ENCODE measurements at places on chromosomes 4 and X. TPM values are rescaled to one million over a fixed set of nuclear protein-coding genes. Genes with fewer than 3 reads are reported as not detected.
A peak's percentile ranks its signal among the peaks of the same experiment; 100 is the strongest.

Gene SCD5
- 1.6 TPM for total RNA-seq

DNA sequence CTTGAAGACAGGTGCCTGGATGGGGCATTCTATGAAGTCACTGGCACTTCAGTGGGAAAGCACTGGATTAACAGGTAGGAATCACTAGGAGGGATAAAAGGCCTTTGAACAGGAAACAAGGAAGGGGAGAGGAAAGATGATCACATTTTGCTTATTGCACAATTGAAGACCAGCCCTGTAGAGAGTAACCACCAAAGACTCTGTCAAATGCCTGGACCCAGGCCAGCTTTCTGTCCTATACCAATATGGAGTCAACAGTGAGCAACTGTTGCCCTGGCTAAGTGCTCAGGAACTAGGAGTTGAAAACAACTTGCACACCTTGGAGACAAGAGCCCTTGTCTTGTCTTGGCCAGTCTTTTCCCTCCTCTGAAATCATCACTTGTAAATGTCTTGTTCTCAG lies 14.1 kb upstream of the RTL3 start:
- no peak overlapping the region for H3K4me3 ChIP-seq
- H3K27ac ChIP-seq: peak overlapping the region; percentile 32
- H3K4me1 ChIP-seq: no peaks in the 10 kb centered on the region
- H3K36me3 ChIP-seq: no peaks in the 10 kb centered on the region

Gene TRAM1L1
- total RNA-seq: not detected

Gene ZNF630
- 1.7 TPM for total RNA-seq

Gene PIN4
- 5.0 TPM for total RNA-seq

DNA sequence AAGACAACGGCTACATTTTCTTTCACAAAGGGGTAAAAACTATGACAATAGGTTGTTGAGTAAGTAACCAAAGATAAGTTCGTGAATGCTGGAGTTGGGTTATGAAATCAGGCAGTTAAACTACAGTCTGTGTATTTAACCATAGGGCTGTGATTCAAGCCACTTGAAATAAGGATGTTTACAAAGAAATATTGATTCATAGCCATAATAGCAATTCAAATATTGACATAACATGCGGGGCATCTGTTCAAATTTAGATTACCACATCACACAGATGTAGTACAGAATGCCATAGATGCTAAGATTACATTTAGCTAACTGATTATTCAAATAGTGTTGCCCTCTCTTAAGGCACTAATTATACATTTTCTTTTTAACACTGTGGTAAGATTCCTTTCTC lies 364.1 kb downstream of the FSTL5 start:
- no peaks in the 10 kb centered on the region for H3K27me3 ChIP-seq
- no peak for DNase-seq
- H3K36me3 ChIP-seq: no peaks in the 10 kb centered on the region
- H3K4me1 ChIP-seq: no peaks in the 10 kb centered on the region

GRCh38 chr4:8637456-8637984 lies 45.0 kb downstream of the CPZ start:
- no peaks in the 10 kb centered on the region for H3K36me3 ChIP-seq
- no peak for DNase-seq
- H3K4me3 ChIP-seq: no peak overlapping the region
- H3K27ac ChIP-seq: no peak overlapping the region
- no peaks in the 10 kb centered on the region for H3K27me3 ChIP-seq

DNA sequence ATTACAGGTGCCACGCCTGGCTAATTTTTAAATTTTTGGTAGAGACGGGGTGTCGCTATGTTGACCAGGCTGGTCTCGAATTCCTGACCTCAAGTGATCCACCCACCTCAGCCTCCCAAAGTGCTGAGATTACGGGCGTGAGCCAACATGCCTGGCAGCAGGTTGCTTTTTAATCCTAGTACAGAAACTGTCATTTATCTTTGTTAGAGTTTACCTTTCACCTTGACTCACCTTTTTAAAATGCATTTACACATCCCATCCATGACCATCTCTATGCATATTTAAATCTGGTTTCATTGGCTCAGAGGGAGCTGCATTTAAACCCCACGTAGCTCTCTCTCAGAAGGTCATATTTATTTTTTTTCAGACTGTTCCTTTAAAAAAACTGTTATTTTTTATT lies 31.9 kb downstream of the SLC16A2 start:
- H3K27me3 ChIP-seq: no peaks in the 10 kb centered on the region
- no peak for DNase-seq
- peaks cover 21% of the 10 kb centered on the region for H3K4me1 ChIP-seq
- no peaks in the 10 kb centered on the region for H3K36me3 ChIP-seq
- H3K4me3 ChIP-seq: no peak overlapping the region

- H3K27ac ChIP-seq: peak overlapping the region; percentile 31
- H3K36me3 ChIP-seq: peaks cover 4% of the 10 kb centered on the region
- peaks cover 45% of the 10 kb centered on the region for H3K4me1 ChIP-seq
- no peak overlapping the region for H3K4me3 ChIP-seq
- no peak for DNase-seq
Measured at GRCh38 chr4:86944964-86945781, 10.4 kb downstream of the AFF1 start.

Gene AKAP4
- not detected for total RNA-seq

GRCh38 chr4:101441446-101441845 lies 94.1 kb upstream of the PPP3CA start:
- peaks cover 15% of the 10 kb centered on the region for H3K27me3 ChIP-seq
- H3K36me3 ChIP-seq: no peaks in the 10 kb centered on the region
- no peak for DNase-seq
- H3K4me1 ChIP-seq: no peaks in the 10 kb centered on the region
- no peak overlapping the region for H3K27ac ChIP-seq

DNA sequence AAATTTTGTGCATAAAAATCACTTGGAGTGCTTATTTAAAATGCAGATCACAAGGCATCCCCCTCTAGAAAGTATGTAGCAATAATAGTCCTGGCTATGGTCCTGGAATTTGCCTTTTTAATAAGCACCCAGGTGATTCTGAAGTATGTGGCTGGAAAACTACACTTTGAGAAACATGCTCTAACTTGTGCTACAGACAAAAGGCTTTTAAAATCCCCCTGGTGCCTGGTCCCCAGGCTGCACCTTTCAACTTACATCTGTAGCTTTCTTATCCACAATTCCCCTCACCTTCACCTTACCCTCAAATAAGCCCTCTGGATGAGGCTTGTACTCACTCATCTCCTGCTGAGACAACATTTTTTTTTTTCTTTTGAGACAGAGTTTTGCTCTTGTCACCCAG lies 21.1 kb downstream of the ART3 start:
- no peaks in the 10 kb centered on the region for H3K36me3 ChIP-seq
- H3K4me3 ChIP-seq: no peak overlapping the region
- H3K27ac ChIP-seq: no peak overlapping the region
- H3K27me3 ChIP-seq: peaks cover 6% of the 10 kb centered on the region

GRCh38 chrX:112704187-112704586 lies 24.4 kb upstream of the LHFPL1 start:
- no peak overlapping the region for H3K27ac ChIP-seq
- no peak for DNase-seq
- H3K27me3 ChIP-seq: no peaks in the 10 kb centered on the region
- H3K4me3 ChIP-seq: no peak overlapping the region
- no peaks in the 10 kb centered on the region for H3K4me1 ChIP-seq
- no peaks in the 10 kb centered on the region for H3K36me3 ChIP-seq

Gene CWH43
- total RNA-seq: not detected

DNA sequence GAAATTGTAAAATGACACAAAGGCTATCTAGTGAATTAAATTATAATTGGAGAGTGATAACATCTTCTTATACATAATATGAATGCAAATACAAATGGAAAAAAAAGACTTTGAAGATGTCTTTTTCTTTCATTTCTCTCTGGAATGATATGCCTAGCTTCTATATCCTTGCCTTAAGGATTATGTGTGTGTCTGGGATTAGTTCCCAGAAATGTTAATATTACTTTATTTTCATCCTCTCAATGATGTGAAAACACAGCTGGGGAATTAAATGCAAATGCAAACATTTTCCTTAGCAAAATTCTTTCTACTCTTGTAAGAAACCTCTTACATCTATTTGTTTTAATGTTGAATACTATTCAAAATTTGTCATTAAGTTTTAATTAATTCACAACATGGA lies 441.9 kb downstream of the FSTL5 start:
- no peaks in the 10 kb centered on the region for H3K4me1 ChIP-seq
- no peak for DNase-seq
- no peak overlapping the region for H3K4me3 ChIP-seq
- H3K27ac ChIP-seq: no peak overlapping the region
- no peaks in the 10 kb centered on the region for H3K27me3 ChIP-seq

Gene PHF8
- 41.3 TPM for total RNA-seq

Gene COL4A6
- not detected for total RNA-seq

DNA sequence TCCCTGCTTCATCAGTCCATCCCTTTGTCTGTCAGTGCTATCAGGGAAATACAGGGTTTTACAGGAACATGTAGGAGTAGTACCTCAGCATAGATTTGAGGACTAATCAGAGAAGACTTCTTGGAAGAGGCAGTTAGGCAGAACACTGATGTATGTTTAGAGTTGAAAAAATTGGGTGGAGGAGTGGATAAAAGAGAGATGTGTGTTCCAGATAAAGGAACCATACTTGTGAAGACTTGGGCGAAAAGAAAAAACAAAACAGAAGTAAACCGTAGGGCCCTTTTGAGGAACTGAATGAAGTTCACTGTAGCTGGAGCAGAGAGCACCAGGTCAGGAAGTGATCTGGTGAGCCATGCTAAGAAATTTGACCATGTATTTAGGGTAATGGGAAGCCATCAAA lies 32.3 kb downstream of the AFF1 start:
- peaks cover 30% of the 10 kb centered on the region for H3K4me1 ChIP-seq
- H3K27me3 ChIP-seq: no peaks in the 10 kb centered on the region
- H3K36me3 ChIP-seq: peaks cover 3% of the 10 kb centered on the region
- no peak for DNase-seq

Gene F11
- total RNA-seq: not detected

DNA sequence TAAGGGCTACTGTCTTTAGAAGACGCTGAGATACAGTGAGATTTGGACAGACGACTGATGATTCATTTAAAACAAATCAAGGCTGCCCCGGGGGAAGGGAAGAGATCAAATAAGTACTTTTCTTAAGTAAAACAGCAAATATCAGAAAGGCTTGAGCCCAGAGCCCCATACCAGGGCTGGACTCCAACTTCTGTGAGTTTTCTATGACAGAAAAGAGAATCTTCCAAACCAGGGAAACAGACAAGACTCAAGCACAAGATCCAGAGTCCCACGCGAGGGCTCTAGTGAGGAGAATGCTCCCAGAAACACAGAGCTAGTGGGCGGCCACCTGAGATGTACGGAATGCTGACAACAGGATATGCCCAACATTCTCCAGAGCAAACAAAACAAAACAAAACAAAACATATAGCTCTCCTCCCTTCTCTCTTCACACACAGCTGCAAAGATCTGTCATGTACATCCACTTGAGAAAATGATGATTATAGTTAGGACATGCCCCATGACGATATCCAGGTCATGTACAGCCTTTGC lies 13.1 kb downstream of the ACSL1 start:
- H3K4me1 ChIP-seq: peaks cover 35% of the 10 kb centered on the region
- no peak overlapping the region for H3K4me3 ChIP-seq
- no peak for DNase-seq
- H3K27me3 ChIP-seq: no peaks in the 10 kb centered on the region
- H3K36me3 ChIP-seq: no peaks in the 10 kb centered on the region

DNA sequence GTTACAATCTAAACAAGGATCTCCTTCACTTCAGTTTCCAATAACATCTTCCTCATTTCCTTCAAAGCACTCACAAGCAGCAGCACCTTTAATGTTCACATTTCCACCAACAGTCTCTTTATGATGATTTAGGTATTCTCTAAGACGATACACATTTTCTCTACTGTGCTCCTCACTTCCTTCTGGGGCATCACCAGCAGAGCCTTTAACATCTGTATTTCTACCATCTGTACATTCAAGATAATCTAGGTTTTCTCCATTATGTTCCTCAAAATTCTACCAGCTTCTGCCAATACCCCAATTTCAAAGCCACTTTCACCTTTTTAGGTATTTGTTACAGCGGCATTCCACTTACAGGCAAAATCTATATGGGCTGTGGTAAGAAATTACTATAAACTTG lies 80.6 kb downstream of the FBXW7 start:
- no peak overlapping the region for H3K27ac ChIP-seq
- peaks cover 41% of the 10 kb centered on the region for H3K4me1 ChIP-seq
- no peaks in the 10 kb centered on the region for H3K36me3 ChIP-seq
- H3K27me3 ChIP-seq: no peaks in the 10 kb centered on the region

Gene LUZP4
- not detected for total RNA-seq

GRCh38 chr4:112173593-112174558 lies 28.6 kb downstream of the FAM241A start:
- H3K4me1 ChIP-seq: peaks cover 48% of the 10 kb centered on the region
- DNase-seq: no peak
- H3K36me3 ChIP-seq: peaks cover 32% of the 10 kb centered on the region

Gene ALAS2
- total RNA-seq: not detected

Gene LRCH2
- total RNA-seq: not detected

Gene SCOC
- 44.7 TPM for total RNA-seq

GRCh38 chrX:17442898-17443297 lies 67.9 kb downstream of the NHS start:
- no peaks in the 10 kb centered on the region for H3K4me1 ChIP-seq
- H3K4me3 ChIP-seq: no peak overlapping the region
- H3K27me3 ChIP-seq: no peaks in the 10 kb centered on the region
- H3K27ac ChIP-seq: no peak overlapping the region
- DNase-seq: no peak

DNA sequence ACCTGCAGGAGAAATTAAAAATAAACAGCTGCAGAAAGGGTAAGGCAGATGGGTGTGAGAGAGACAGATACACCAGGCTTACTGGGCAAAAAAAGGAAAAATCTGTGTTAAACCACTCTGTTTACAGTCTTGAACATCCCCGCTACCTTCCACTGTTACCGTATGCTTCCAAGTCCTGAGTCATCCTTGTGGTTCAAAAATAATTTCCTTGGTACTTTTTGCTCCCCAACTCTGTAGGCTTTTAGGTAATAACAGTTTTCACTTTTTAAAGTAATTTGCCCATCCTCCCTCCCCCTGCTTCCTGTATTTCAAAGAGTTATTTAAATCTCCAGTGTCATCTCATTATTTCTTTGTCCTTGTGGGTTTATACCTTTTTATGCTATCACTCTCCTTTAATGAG lies 210.1 kb upstream of the FAT4 start:
- H3K27ac ChIP-seq: no peak overlapping the region
- no peaks in the 10 kb centered on the region for H3K4me1 ChIP-seq
- no peaks in the 10 kb centered on the region for H3K27me3 ChIP-seq
- no peak for DNase-seq
- H3K36me3 ChIP-seq: no peaks in the 10 kb centered on the region

Gene GABRG1
- total RNA-seq: not detected

DNA sequence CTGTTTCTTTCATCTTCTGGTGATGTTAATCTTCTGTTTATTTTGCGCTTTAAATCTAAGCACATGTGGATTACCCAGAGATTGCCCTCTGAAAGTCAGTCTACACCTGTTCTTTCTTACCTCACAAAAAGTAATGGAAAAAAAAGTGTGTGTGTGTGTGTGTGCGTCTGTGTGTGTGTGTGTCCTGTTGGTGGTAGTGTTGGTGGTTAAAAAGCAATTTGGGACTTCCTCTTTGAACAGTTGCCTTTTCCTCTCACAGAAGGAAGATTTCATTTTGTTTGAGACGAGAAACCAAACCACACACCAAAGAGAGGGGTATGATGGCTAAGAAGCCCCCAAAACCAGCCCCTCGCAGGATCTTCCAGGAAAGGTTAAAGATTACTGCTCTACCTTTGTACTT lies at the start of gene STAP1:
Gene STAP1, plus strand, starts transcription at position 235 of the 400 bp plus-strand sequence. Its CDS starts 83 bp downstream, at position 318.
- H3K36me3 ChIP-seq: no peaks in the 10 kb centered on the region
- H3K4me1 ChIP-seq: peaks cover 7% of the 10 kb centered on the region
- peak within 1 kb of the TSS; percentile 64 for H3K4me3 ChIP-seq
- peak; percentile 34 for DNase-seq
- peaks cover 1% of the 10 kb centered on the region for H3K27me3 ChIP-seq
- H3K27ac ChIP-seq: peak within 1 kb of the TSS; percentile 84

Data from activated CD8-positive, alpha-beta T cell treated with anti-CD3 and anti-CD28 coated beads for 36 hours (primary cell).